ENCODE measurements at places on chromosomes 3 and 15. TPM values are rescaled to one million over a fixed set of nuclear protein-coding genes. Genes with fewer than 3 reads are reported as not detected.
A peak's percentile ranks its signal among the peaks of the same experiment; 100 is the strongest.

- no peaks in the 10 kb centered on the region for H3K4me1 ChIP-seq
- H3K27me3 ChIP-seq: no peaks in the 10 kb centered on the region
- no peak overlapping the region for H3K4me3 ChIP-seq
- no peaks in the 10 kb centered on the region for H3K36me3 ChIP-seq
These were observed 142.0 kb upstream of the PDZRN3 start for GRCh38 chr3:73766599-73767381.

DNA sequence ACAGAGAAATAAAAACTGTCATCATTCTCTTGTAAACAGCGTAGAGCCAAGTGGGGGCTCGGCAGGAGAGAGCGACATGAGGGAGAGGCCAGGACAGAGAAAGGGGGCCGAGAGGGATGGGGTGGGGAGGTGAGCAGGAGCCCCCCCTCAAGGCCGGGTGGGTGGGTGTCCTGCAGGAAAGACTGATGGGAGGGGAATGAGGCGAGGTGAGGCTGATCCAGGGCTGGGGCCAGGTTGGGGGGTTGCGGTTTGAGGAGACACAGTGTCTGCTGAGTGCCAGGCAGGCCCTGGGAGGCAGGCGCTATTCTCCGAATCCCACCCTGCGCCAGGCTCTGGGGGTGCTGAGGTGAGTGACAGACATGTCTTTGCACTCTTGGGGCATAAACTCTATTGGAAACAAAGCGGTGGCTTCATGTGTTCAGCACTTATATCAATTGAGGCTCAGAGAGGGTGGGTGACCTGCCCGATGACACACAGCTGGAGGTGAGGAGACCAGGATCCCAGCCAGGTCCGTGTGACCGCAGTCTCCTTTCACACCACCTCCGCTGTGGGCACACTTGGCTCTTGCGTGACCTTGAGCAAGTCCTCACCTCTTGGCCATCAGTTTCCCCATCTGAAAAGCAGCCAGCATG is 19.6 kb upstream of the CSPG4 start:
- H3K36me3 ChIP-seq: no peaks in the 10 kb centered on the region
- H3K4me3 ChIP-seq: no peak overlapping the region
- no peak overlapping the region for H3K27ac ChIP-seq
- no peaks in the 10 kb centered on the region for H3K27me3 ChIP-seq

- no peak overlapping the region for H3K27ac ChIP-seq
- no peaks in the 10 kb centered on the region for H3K27me3 ChIP-seq
- H3K36me3 ChIP-seq: no peaks in the 10 kb centered on the region
- no peak overlapping the region for H3K4me3 ChIP-seq
These were observed 58.1 kb downstream of the DCBLD2 start for GRCh38 chr3:98843266-98843959.

DNA sequence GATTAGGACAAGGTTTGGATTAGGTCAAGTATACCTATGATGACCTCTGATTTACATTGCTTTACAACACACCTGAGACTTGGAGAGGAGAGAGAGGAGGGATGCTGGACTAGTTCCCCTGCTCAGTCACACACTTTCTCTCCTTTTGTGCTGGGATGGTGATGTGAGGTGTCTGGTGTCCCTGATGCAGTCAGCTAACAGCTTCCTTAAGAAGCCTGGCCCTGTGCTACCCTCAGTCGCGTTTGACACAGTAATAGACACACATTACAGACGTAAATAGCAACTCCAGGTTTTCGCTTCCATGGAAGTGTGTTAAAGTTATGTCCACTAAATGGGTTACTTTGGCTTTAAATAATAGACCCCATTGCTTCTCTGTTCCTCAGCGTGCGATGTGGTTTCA is 58.9 kb downstream of the RARB start:
- DNase-seq: no peak
- no peak overlapping the region for H3K27ac ChIP-seq
- H3K27me3 ChIP-seq: no peaks in the 10 kb centered on the region

DNA sequence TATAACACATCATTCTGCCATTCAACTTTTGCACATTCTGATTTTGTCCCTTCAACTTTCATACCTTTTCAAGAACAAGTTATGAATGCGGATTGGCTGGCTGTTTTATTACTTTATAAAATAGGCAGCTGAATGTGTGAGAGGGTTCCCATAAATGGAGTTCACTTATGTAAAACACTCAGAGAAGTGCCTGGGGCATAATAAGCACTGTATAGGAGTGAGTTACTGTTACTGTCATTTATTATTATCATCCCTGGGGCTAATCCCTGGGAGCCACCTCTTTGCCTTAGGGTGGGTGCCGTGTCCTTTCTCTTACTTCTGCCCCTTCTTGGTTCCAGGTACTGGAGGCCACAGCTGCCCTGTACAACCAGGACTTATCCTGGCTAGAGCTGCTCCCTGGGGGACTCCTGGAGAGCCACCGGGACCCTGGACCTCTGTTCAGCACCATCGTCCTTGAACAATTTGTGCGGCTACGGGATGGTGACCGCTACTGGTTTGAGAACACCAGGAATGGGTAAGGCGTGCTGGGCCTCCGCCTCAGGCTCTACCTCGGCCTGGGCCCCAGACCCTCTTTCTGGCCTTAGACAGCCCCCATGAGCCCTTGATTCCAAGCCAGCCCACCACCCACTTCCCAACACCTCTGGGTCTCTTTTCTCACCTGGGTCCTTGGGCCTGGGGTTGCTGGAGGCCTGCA is 10.9 kb downstream of the DUOX1 start:
- no peak overlapping the region for H3K4me3 ChIP-seq
- H3K27me3 ChIP-seq: peaks cover 5% of the 10 kb centered on the region
- H3K36me3 ChIP-seq: no peaks in the 10 kb centered on the region
- DNase-seq: no peak

DNA sequence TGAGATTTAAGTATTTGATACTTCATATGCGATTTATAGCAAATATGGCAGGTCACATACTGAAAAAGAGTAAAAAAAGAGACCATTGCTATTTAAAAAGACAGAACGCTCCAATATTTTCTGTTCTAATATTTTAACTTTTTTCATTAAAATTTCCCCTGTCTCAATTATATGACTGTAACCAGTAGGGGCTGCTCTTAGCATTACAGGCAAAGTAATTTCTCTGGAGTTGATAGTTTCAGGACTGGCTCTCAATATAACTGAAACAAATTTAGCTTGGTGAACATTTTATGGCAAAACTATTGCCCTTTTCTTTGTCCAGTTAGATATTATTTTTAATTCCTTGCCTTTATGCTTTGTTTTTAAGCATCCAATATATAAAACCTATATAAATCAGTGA is 286.3 kb upstream of the ROBO2 start:
- H3K36me3 ChIP-seq: no peaks in the 10 kb centered on the region
- H3K4me3 ChIP-seq: no peak overlapping the region

DNA sequence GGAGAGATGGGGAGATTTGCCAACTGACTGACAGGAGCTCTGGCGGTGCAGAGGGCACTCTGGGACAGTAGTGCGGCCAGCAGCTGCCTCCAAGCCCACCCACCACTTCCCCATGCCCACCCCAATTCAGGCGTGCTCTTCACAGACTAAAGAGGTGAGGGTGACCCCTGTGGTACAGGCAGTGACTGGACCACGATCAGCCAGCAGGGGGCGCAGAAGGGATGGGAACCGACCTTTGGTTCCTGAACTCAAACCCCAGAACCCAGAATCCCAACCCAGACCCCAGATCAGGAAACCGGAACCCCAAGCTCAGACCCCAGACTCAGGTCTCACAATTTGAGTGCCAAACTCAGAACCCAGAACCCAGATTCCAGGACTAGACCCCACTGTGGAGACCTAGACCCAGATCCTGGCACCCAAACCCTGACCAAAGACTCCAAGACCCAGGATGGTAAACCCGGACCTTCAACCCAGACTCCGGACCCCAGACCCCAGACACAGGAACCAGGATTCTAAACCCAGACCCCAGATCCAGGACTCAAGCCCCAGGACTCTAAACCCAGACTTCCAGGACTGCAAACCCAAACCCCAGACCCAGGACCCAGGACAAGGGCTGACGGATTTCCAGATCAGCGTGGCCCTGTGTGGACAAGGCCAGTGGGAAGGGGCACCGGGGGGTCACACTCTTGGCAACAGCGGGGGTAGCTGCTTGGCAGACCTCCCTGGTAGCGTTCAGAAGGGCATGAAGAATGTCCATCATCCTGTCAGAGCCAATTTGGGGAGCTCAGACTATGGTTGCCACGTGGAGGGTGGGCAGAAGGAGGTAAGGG is 3.7 kb upstream of the MYL3 start:
- no peaks in the 10 kb centered on the region for H3K36me3 ChIP-seq
- no peaks in the 10 kb centered on the region for H3K4me1 ChIP-seq
- H3K27ac ChIP-seq: no peak overlapping the region
- DNase-seq: peak; percentile 20
- no peak overlapping the region for H3K4me3 ChIP-seq

- no peaks in the 10 kb centered on the region for H3K27me3 ChIP-seq
- no peak for DNase-seq
- H3K4me1 ChIP-seq: peaks cover 20% of the 10 kb centered on the region
- peak overlapping the region; percentile 86 for H3K4me3 ChIP-seq
- no peaks in the 10 kb centered on the region for H3K36me3 ChIP-seq
These were observed 853 bp downstream of the TEX264 start for GRCh38 chr3:51671734-51672475.

DNA sequence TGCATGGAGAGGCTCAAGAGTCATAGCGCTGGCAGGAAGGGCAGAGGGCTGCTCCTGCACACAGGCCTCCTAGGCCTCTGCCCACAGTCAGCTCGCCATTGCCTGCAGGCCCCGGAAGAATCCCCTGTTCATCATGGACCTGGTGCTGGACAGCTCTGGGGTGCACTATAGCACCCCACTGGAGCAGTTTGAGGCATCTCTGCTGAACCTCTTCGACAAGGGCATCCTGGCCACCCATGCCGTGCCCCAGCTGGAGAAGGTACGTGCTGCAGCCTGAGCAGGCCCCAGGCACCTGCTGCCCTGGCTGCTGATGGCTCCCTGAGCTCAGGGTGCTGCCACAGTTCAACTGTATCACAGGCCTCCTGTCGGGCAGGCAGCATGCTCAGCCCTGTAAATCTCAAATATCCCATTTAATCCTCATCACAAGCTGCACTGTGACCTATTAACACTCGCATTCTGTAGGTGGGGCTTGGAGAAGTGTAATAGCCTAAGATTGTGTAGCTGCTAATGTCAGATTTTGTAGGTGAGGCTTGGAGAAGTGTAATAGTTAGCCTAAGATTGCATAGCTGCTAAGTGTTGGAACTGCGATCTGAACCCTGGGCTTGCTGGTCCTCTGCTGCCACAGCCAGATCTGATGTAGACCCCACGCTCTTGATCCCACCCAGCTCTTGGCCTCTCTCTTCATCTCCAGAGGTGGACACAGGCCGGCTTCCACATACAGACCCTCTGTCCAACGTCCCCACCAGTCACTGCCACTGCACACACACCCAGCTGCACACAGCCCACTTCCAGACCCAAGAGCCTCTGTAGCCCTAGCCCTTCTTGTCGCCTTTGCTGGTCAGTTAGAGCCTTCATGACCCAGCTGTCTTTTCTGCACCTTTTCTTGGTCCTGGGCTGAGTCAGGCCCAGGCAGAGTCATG is 31.9 kb downstream of the DNAH1 start:
- H3K4me1 ChIP-seq: no peaks in the 10 kb centered on the region
- H3K36me3 ChIP-seq: no peaks in the 10 kb centered on the region
- H3K27me3 ChIP-seq: no peaks in the 10 kb centered on the region
- DNase-seq: no peak
- no peak overlapping the region for H3K4me3 ChIP-seq

DNA sequence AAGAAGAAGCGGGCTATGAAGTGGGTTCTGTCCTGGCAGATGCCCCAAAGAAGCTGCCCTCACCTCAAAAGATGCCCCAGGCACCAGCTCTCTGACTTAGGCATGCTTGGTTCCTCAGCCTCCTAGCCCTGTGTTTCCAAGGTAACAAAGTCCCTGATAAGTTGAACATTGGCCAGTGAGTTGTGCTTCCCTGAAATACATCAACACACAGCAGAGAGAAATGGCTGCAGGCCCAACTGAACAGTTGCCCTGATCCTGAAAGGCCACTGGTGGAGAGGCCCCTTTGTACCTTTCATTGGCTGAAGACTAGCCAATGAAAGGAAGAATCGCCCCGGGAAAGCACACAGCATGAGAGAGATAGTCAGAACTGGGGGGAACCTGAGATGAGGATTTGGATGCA is 169.9 kb upstream of the CTNNB1 start:
- no peaks in the 10 kb centered on the region for H3K27me3 ChIP-seq
- H3K4me1 ChIP-seq: no peaks in the 10 kb centered on the region
- H3K36me3 ChIP-seq: no peaks in the 10 kb centered on the region
- H3K27ac ChIP-seq: no peak overlapping the region
- no peak overlapping the region for H3K4me3 ChIP-seq

GRCh38 chr15:76169018-76169417 is 109.2 kb downstream of the TMEM266 start:
- H3K4me3 ChIP-seq: no peak overlapping the region
- H3K36me3 ChIP-seq: no peaks in the 10 kb centered on the region
- no peaks in the 10 kb centered on the region for H3K27me3 ChIP-seq

GRCh38 chr15:31442226-31442625 is 115.6 kb downstream of the KLF13 start:
- no peaks in the 10 kb centered on the region for H3K27me3 ChIP-seq
- no peak for DNase-seq
- H3K27ac ChIP-seq: no peak overlapping the region

DNA sequence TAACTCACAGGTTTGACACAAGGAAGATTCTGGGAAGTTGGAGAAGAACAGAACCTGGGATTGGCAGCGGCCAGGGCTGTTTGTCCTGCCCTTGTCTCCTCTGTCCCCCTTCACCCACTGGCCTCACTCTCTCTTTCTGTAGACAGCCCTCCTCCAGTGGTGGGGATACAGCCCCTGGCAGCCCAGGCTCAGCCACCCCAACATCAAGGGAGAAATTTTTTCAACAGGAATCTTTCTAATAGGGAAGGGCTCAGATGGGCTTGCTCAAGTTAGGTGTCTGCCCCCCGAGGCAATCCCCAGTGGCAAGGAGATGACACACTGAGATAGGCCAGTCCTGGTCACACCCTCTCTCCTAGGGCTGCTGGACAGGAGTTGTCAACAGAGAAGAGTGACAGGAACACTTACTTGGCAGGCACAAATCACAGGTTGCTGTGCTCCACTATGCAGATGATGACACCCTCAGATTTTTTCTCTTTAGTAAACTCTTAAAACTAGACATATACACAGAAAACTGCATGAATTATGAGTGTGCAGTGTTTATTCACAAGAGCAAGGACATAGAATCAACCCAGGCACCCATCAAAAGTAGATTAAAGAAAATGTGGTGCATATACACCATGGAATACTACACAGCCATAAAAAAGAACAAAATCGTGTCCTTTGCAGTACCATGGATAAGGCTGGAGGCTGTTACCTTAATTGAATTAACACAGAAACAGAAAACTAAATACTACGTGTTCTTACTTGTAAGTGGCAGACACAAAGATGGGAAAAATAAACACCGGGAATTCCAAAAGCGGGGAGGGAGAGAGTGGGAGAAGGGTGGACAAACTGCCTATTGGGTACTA is 36.3 kb downstream of the PLA2G4D start:
- DNase-seq: no peak
- 0 out of 2 replicates have a peak, but pooled peaks cover 2% of the 10 kb centered on the region for H3K27me3 ChIP-seq
- H3K36me3 ChIP-seq: no peaks in the 10 kb centered on the region
- no peak overlapping the region for H3K27ac ChIP-seq

- H3K27me3 ChIP-seq: no peaks in the 10 kb centered on the region
- H3K4me1 ChIP-seq: no peaks in the 10 kb centered on the region
- no peak overlapping the region for H3K4me3 ChIP-seq
- no peak for DNase-seq
These were observed 230.5 kb upstream of the PROK2 start for GRCh38 chr3:72015463-72015862.

CACNA2D3 gene
- total RNA-seq: 0.41 TPM

FAM219B gene
- 68.6 TPM for total RNA-seq

OR5H2 gene
- total RNA-seq: not detected

KCNMB2 gene
- total RNA-seq: not detected

RTP2 gene
- not detected for total RNA-seq

MEGF11 gene
- total RNA-seq: 0.95 TPM

SLC22A13 gene
- total RNA-seq: 0.33 TPM

FAM174B gene
- 30.7 TPM for total RNA-seq

GOLGA6L7 gene
- not detected for total RNA-seq

SLC4A7 gene
- 99.4 TPM for total RNA-seq

LINGO1 gene
- 18.2 TPM for total RNA-seq
